ENCODE measurements at places on chromosomes 4 and X. TPM values are rescaled to one million over a fixed set of nuclear protein-coding genes. Genes with fewer than 3 reads are reported as not detected.
A peak's percentile ranks its signal among the peaks of the same experiment; 100 is the strongest.

Gene CTAG2
- total RNA-seq = not detected

DNA sequence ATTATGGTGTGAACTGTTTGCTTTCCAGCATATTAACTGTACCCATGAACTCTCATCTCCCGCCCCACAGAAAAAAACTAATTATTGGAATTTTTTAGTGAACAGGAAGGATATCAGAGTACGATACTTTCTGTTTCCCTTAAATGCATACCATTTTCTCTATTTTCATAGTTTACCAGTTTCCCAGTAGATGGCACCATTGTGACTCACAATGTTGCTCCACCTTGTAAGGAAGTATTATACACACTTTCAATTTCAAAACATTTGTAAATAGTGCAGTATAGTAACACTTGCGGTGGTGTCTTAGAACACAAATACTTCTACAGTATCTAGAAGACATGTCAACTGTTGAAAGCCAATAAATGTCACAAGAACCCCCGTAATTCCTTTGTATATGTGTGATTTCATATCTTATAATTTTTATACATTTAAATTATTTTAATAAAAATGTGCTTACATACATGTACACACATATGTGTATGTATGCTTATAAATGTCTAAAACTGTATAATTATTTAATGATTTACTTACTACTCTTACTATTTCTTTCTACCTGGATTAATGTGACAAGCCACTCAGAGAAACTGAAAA, 167.3 kb downstream of the SLIT2 start:
- no peaks in the 10 kb centered on the region for H3K4me1 ChIP-seq

- H3K27me3 ChIP-seq = no peaks in the 10 kb centered on the region
- no peaks in the 10 kb centered on the region for H3K36me3 ChIP-seq
- peak overlapping the region; percentile 75 for H3K27ac ChIP-seq
- H3K4me3 ChIP-seq = no peak overlapping the region
Measured at GRCh38 chr4:38529189-38530115, 134.5 kb upstream of the KLF3 start.

DNA sequence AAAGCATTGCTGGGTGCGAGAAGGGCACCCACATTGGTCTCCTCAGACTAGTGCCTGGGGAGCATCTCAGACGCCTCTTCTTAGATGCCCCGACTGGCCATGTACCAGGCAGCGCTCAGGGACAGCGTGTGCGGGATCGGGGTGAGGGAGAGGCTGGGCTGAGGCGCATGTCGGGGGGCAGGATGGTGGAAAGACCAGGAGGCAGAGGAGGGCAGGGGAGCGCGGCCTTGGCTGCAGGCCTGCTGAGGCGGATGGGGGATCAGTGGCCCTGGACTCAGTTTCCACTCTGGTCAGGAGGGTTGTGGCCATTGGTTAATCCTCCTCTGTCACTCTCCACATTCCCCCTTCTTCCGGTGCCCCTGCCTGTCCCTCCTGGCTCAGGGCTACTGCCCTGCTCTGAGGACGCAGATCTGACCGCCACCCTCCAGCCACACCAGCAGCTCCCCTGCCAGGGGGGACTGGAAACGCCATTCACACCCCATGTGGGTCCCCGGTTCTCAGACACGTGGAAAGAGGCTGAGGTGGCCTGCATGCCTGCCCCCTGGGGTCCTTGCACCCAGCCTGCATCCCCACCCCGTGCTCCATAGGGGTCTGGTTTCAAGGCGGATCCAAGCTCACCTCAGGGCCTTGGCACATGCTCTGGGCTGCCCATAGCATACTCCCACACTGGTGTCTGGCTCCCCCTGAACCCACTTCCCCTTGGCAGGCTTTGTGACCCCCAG, 105.9 kb downstream of the CPZ start:
- no peaks in the 10 kb centered on the region for H3K36me3 ChIP-seq
- no peak overlapping the region for H3K4me3 ChIP-seq
- H3K27ac ChIP-seq = no peak overlapping the region
- H3K4me1 ChIP-seq = no peaks in the 10 kb centered on the region

All from CD4-positive, alpha-beta T cell (primary cell).